Right ventricle myocardium superior (tissue), 1 donor: ENCODE measurements at places on chromosomes 5 and 9. TPM values are rescaled to one million over a fixed set of nuclear protein-coding genes. Genes with fewer than 3 reads are reported as not detected.

- no peak for DNase-seq
Measured at GRCh38 chr9:116604251-116604650, 82.9 kb upstream of the TRIM32 start.

The ARAP3 gene
- 12.5 TPM for total RNA-seq

GRCh38 chr9:134247918-134248631 lies 78.2 kb upstream of the RXRA start:
- no peak for DNase-seq

The GFI1B gene
- total RNA-seq: not detected

DNA sequence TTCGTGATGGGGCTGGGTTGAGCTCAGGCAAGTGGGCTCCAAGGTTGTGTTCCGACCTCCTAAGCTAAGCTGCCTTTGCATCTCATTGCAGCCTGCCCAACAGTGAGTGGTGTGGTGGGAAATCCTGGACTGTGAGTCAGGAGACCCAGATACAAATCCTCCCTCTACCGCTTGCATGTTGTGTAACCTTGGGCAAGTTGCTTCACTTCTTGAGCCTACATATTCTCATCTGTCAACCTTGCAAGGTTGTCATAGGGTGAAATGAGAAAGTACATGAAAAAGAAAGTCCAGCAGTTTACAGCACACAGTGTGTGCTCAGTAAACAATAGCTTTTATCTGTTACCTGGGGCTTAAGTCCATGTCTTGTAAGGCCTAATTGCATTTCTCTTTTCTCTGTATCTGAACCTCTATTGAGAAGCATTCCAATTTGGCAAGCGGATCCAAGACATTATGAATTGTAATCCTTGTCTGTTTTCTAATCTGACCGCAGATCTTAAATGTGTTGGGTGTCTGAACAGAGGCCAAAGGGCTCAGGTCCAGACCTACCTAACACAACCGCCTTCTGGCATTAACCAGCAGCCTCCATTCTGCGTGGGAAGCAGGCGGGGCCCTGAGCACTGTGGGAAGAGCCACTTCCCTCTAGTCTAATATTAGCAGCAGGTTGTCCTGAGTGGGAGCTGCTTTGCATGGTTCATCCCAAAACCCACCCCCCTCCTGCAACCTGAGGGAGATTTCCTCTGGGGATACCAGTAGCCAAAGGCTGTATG lies 1.8 kb upstream of the GALNT12 start:
- no peak for DNase-seq

GRCh38 chr5:98637557-98637956 lies 135.9 kb upstream of the RGMB start:
- no peak for DNase-seq

DNA sequence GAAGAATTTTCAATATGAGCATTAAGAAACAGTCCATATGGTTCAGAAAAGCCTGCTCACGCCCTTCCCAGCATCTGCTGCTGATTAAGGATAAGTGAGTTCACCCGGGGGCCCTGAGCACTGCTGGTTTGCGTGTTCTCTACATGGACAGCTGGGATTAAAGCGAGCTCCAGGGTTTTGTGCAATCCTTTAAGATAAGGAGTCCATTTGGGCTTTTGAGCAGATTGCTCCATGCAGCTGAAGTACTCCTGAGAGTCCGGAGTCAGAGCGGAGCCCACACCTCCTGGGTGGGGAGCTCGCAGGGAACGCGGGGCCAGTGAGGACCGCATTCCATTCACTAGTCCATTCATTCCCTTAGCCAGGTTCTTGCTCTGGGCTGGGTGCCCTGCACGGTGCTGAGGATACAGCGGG lies 149.3 kb upstream of the COL5A1 start:
- DNase-seq: peak; percentile 84

DNA sequence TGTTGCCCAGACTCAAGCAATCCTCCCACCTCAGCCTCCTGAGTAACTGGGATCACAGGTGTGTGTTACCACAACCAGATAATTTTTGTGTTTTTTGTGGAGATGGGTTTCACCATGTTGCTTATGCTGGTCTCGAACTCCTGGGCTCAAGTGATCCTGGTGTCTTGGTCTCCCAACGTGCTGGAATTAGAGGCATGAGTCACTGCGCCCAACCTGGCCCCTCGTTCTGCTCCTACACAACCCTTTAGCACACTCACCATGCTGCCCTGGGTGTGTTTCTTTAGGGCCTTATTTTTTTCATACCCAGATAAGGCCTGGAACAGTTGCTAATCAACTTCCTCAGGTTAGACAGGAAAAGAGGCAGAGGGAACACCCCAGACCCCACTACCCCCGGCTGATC lies 2.6 kb downstream of the PDZD2 start:
- no peak for DNase-seq

- DNase-seq: no peak
Measured at GRCh38 chr5:56328753-56329560, 95.8 kb upstream of the ANKRD55 start.

The ANKRD31 gene
- total RNA-seq: 0.08 TPM

DNA sequence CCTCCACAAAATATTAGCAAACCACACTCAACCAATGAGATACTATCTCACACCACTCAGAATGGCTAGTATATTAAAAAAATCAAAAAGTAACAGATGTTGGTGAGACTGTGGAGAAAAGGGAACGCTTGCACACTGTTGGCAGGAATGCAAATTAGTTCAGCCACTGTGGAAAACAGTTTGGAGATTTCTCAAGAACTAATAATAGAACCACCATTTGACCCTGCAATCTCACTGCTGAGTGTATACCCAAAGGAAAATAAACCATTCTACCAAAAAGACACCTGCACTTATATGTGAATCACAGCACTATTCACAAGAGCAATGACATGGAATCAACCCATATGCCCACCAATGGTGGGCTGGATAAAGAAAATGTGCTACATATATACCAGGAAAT lies 393.5 kb downstream of the PDE4D start:
- no peak for DNase-seq

The EDIL3 gene
- total RNA-seq: 1.7 TPM

GRCh38 chr5:42944989-42945388 lies 95.1 kb downstream of the ANXA2R start:
- no peak for DNase-seq

GRCh38 chr9:135109650-135110049 lies 22.2 kb downstream of the OLFM1 start:
- no peak for DNase-seq

DNA sequence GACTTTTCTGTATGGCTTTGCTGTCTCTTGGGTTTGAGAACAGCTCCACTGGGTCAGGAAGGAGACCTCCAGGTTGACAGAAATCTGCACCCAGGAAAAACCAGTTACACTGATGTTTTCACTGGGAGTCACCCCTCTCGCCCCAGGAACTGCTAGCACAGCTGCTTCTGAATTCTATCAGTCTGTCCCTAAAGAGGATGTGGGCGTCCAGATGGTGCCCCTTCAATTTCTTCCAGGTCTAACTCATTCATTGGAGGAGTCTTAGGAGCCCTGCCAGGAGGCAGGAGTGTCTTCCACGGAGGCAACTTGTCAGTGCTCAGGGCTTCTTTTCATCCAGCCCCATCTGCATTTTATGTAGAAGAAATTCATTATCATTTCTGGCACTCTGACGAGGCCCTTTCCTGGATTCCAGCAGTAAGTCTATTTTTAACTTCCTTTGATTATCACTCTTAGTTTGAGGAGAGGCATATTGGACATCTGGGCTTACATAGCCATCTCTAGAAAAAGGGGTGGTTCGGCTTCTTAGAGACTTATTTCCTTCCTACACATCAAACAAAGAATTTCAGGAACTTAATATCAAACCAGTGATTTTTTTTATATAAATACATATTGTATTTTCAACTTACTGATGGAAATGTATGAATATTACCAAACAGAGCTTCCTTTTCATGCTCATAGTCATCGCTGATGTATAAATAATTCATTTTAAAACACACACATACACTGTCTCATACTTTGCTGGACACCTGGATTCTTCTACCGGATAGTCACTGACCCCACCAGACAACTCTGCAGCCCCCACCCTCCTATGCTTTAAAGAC lies 148.8 kb downstream of the IRX2 start:
- no peak for DNase-seq

GRCh38 chr9:22129133-22129532 lies 120.0 kb upstream of the CDKN2B start:
- DNase-seq: no peak

The UGT3A1 gene
- not detected for total RNA-seq

The FOXD4L6 gene
- total RNA-seq: not detected

DNA sequence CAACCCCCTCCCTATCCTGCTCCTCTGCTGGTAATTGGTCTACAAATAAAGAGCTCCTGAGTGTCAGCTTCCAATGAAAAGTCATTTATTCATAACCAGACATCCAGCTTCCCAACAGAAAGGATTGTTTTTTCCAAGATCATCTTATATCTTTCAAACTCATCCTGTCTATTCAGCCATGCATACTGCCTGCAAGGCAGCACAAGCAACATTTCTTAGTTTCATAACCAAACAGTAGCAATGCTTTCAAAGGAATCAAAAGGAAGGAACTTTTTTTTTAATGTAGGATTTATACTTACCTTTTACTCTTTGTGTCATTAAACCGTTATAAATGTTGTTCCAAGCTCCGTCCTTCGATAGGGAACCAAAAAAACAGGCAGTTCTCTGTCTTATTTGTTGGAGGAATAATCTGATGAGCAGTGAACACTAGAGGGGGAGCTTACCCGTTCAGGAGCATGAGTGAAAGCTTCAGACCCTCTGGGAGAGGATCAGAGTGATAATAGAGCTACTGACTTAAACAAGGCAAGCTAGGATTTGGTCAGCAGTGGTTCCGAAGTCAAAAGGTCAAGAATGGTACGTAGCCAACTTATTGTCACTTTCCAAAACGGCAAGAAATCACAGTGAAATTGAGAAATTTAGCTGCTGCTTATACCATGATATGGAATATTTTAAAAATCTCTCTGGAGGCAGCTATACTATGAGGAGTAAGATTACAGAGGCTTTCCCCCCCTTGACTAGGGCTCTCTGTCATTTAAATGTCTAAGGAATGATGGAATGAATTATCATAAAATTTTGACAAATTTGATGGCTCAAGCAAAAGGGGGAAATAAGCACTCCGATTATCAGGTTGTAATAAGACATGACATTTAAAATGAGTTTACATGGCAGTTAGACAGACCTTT lies 892.9 kb downstream of the NR2F1-AS1 start:
- DNase-seq: no peak

- DNase-seq: no peak
Measured at GRCh38 chr9:116939614-116940013, 252.5 kb downstream of the TRIM32 start.

GRCh38 chr9:121486043-121486442 lies 13.6 kb downstream of the GGTA1 start:
- DNase-seq: no peak

The BNC2 gene
- total RNA-seq: 3.9 TPM

- no peak for DNase-seq
Measured at GRCh38 chr5:172558076-172558976, 82.7 kb upstream of the NEURL1B start.

DNA sequence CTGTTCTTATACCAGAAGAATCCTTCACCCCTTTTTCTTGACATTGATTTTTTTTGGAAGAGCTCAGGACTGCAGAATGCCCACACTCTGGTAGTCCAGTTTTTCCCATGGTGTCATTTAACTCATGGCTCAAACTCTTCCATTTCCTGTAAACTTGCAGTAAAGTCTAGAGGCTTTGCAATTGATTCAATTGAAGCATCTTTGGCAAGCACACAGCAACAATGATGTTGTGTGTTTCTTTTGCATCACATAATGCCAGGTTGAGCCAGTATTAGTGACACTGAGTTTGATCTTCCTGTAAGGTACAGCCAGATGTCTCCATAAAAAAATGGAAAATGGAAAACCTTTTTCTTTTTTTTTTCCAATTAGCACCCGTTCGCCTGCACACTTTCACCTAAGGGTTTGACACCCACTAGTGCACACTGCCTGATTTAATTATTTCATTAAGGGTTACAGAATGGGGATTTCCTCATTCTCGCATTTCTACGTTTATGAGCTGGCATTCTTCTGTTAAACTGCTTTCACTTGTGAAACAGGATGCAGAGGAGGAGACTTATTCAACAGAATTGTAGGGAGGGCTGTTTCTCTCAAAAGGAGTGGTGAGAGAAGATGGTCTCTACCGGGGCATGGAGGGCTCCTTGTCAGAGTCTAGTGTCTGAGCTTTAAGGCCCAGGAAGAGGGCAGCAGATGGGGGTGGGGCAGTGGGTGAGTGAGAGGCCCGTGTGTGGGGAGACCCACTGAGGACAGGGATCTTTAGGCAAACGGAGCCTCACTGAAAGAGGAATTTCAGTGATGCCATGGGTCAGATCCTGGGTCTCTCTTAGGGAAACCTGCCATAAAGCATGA lies 2.2 kb upstream of the S1PR3 start:
- no peak for DNase-seq

DNA sequence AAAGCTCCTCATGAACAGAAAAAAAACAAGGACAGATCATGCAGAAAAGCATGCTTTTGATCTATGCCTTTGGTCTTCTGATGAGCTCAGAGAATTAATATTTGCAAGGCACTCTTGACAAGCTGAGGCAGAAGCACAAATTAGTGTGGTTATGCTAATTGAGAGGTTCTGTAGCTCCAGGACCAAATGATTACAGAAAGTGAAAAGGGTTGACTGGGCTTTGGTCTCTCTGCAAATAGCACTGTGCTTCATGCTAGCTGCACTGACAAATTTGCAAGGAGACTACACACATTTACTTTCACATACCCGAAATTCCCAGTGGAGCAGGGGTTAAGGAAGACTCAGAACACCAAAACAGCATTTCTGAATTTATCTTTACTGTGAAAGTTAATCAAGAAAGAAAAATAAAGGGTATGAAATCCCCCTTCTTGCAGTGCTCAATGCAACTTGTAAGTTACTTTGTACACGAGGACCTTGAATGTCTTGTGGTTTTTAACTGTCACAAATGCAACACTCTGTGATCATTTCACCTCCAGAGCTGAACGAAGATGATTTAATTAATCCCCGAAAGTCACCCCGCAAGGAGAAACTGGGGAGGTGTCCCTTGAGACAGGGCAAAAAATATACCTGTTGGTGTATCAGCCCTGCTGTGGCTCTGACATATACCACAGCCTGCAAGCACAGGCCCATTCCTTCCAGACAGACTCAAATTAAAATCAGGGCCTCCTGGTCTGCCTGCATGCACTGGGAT lies 11.9 kb downstream of the RAPGEF1 start:
- no peak for DNase-seq

- no peak for DNase-seq
Measured at GRCh38 chr5:143126174-143127019, 277.1 kb downstream of the NR3C1 start.

- DNase-seq: no peak
Measured at GRCh38 chr9:23229890-23230317, 596.1 kb downstream of the ELAVL2 start.

- peak; percentile 42 for DNase-seq
Measured at GRCh38 chr9:35110327-35110761, 5.3 kb downstream of the ATOSB start.

GRCh38 chr5:59665086-59665831 lies 228.3 kb downstream of the PDE4D start:
- no peak for DNase-seq

The CXCL14 gene
- 1.3 TPM for total RNA-seq

The CDKN2A gene
- total RNA-seq: 0.67 TPM

The MLANA gene
- total RNA-seq: not detected

The ZBED3 gene
- 3.8 TPM for total RNA-seq

The HMCN2 gene
- 5.2 TPM for total RNA-seq

GRCh38 chr9:7094052-7094451 lies 336.3 kb downstream of the KDM4C start:
- DNase-seq: no peak
